Right forelimb (tissue), 1 donor: ENCODE measurements at places on chromosomes 7 and 10.
A peak's percentile ranks its signal among the peaks of the same experiment; 100 is the strongest.

GRCh38 chr7:927031-927671, 27.3 kb downstream of the ADAP1 start:
- no peak for DNase-seq

DNA sequence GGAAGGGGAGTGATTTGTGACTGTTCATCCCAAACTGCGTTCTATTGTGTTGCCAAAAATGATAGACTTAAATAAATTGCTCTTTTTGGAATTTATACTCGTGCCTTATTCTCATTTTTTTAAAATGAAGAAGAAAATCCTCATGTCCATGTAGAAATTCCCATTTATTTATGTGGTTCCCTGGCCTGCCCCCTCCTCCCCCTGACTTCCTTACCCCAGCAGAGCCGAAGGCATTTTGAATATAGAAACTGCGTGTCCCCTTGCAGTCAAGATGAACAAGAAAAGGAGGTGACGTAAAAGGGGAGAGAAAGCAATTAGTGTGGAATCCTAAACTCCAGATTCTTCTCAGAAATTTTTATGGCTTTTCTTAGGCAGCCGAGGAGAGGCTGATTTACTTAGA, 126.1 kb downstream of the FAM204A start:
- DNase-seq: no peak

DNA sequence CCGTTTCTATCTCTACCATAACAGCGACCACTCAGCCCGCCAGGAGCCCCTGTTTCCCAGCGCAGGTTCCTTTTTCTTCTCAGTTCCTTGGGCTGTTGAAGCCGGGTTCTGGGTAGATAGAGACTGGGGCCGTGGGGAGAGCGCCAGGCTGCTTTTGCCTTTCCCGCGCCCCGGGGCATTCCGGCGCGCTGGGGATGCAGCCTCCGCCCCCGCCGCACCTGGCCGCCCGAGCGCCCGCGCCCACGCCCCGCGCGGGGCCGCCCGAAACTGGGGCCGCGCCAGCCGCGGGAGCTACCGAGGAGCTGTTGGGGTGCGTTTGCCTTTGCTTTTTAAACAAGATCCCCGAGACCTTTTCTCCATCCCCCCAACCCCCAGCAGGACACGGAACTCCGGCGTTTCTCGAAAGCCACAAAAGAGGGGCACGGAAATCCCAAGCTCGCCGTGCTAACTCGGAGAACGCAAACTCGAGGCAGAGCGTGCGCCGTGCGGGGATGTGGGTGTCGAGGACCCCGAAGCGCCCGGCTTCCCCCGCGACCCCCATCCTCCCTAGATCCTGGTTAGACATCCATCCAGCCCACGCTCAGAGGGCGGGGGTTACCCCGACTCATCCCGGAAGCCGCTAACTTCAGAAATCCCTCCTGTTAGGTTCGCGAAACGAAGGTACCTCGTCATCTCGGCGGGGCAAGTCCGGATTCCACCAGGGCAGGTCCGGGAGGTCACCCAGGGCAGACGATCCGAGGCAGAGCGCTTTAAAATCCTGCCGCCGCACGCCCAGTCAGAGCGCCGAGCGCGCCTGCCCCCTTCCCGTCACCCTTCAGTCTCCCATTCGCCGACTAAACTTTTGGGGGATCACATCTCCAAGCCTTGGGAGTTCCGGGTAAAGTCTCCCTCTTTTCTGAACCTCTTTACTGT, 1.0 kb downstream of the GRM8 start:
- no peak for DNase-seq

- DNase-seq: no peak
These were observed 30.3 kb upstream of the CCSER2 start for GRCh38 chr10:84298057-84298456.

DNA sequence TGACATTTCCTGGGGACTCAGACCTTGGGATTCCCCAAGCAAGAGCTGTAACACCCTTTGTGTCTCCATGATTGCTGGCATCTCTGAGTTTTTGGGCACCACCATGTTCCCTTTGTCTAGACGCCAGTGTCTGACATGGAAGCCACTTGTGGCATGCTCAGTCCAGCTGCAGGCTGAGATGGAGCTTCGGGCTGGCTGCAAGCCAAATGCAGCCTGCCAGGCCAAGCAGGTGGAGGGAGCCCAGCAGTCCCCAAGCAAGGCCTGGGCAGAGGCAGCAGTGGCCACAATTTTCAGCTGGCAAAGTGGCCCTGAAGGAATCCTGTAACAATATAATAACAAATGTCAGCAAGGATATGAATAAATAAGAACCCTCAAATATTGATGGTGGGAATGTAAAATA, 86.2 kb upstream of the ABCB5 start:
- no peak for DNase-seq

- no peak for DNase-seq
These were observed 850.6 kb downstream of the TYW1 start for GRCh38 chr7:67847092-67847787.

GRCh38 chr10:8279598-8279997, 225.1 kb downstream of the GATA3 start:
- no peak for DNase-seq

GRCh38 chr10:80454513-80455460, 677 bp downstream of the TSPAN14 start:
- DNase-seq: peak; percentile 63

DNA sequence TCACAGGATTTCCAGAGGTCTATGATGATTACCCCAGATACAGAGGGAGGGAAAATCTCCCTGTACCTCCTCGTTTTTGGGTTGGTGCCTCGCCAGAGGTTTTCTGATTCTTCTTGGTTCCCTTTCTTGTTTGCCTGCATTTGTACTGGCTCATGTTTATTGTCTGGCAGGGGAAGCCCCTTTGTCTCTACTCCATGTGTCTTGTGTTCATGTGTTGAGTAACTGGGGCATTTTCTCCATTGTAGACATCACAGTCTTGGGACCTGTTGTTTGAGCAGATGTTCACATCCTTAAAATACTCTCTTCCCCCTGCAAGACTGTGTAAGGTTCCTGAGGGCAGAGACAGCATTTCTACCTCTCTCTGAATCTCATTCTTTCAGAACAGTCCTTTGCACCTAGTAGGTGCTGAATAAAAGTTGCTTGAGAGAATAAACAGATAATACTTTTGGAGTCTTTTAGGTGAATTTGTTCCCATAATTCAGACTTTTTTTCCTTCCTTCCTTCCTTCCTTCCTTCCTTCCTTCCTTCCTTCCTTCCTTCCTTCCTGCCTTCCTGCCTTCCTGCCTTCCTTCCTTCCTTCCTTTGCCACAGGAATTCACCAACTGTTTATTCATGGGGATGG, 25.1 kb downstream of the CDK14 start:
- no peak for DNase-seq

DNA sequence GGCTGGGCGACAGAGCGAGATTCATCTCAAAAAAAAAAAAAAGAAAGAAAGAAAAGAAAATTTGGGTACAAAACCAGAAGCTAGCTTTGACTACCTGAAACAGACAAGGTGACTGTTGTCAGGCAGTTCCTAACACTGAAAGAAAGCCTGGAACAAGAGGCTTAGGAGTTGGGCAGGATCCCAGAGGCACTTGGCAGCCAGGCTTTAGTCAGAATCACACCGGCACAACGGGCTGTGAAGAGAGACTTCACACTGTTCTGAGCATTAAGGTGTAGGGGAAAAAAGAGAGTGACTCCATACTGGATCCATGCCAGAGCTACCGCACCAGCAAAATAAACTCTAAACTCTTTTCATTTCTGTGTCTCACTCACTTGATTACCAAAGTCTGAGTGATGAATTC, 130.8 kb downstream of the ZNF467 start:
- DNase-seq: no peak

DNA sequence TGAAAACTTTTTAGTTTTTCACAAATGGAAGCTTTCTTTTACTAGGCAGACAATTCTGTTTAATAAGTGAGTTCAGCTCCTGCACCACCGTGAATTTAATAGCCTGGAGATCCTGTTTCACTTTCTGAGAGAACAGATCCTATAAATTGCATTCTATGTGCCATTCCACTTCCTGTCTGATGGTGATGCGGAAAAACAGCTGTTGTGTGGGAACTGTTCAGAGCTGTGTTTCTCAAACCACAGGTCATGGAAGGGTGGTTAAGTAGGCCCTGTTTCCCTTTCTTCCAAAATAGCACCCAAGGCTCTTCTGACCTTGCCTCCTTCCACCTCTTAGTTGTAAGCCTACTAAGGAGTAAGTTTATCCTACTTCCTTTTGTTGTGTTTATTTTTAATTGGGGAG, 97.2 kb upstream of the DKK1 start:
- no peak for DNase-seq

DNA sequence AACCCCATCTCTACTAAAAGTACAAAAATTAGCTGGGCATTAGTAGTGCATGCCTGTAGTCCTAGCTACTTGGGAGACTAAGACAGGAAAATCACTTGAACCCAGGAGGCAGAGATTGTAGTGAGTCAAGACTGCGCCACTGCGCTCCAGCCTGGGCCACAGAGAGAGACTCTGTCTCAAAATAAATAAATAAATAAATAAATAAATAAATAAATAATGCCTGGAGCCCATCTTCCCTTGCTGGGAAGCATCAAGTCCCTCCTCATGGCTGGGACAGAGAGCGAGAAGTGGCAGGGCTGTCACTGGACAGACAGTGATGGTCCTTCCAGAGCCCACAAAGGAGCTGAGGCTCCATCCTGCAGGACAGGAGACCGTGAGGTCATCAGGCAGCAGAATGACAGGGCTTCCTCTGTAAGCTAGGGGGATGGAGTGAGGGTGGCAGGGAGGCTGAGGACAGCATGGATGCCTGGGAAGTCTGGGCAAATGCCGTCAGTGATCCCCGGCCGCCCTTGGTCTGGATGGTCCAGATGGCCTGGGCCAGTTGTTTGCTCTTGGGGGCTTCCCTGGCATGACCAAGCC, 36.4 kb upstream of the ELN start:
- no peak for DNase-seq

GRCh38 chr10:127372361-127372760, 176.0 kb upstream of the INSYN2A start:
- no peak for DNase-seq
